NCI-H146 (cell line): ENCODE measurements at places on chromosomes 11 and 22.

- no peak for DNase-seq
Observed at GRCh38 chr11:5684646-5685362, at the start of gene TRIM5. TRIM5 (minus strand) TSS chr11:5685074; CDS start chr11:5680177, 4,897 bp downstream.

DNA sequence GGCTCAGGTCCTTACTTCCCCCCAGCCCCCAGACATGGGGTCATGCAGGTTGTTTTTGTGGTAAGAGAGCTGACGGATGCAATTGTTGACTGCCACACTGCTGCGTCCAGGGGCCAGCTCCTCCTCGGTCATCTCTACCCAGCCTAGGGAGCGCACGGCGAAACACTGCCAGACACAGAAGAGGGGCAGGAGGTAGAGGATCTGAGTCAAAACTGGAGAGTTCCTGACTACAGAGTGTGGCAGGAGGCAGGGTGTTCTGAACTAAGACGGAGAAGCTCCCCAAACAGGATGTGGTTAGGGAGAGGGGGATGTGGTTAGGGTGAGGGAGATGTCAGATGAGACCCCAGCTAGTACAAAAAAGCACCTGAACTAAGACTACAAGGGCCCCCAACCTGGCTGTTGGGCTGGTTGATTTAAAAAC is 12.3 kb downstream of the SMPD1 start:
- no peak for DNase-seq

GRCh38 chr11:613369-613968 is 2.3 kb downstream of the IRF7 start:
- DNase-seq = peak; percentile 18

DNA sequence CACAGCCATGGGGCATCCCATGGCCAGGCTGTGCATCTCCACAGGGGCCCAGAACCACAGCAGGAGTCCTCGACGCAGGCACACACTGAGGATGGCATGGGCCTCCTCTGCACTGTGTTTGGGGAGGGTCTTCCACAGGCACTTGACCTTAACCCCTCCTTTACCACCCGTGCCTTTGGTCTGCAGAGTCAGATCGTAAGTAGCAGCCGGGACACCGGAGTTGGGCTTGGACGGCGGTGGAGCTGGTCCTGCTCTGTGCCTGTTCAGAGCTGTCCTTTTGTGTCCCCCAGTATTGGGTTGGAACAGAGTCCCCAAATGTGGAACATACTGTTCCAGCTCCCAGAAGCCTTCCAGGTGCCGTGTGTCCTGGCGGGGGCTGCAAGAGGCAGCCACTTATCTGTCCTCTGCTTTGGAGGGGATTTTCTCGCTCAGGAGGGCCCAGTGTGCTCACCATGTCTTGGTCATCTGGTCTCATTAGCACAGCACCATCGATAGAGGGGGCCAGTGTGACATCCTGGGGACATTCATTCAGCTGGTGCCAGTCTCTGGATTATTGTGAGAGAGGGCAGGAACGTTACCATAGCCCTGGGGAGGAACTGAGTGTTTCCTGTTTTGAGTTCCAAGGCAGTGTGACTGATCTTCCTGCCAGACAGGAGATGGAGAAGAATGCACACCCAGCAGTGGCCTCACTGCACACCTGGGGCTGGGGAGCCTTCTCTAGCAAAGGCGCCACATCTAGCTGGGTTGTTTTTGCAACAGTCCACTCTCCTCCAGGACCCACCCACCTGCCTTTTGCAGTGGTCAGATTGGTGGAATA is 12.4 kb downstream of the CRELD2 start:
- peak; percentile 56 for DNase-seq

DNA sequence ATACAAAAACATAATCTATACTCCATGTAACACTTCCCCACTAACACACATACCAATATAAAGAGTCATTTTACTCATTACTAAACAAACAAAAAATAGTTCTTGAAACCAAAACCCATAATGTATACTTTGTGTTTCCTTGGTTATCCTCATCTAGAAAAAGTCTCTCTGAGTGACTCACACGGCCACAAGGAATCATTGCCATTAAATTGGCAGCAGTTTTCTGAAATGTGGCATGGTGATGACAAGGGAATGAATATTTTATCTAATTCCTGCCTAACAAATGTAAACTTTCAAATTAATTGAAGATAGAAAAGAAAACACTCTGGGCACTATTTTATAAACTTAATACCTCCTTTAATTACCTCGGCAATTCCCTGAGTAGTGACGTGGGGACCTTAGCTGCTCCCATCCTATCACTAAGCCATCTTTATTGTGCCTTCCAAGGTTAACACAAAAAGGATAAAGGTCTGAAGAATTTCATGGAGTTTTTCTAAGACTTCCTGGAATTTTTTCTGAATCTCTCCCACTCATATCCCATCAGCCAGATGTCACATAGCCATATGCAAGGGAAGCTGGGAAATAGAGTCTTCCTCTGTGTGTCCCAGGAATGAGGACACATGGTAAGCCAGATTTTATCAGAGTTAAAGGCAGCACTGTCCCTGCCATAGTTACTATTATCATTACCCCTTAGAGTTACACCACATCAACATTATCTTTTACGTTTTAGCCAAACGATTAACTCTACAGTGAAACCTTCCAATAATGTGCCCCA is 857.2 kb upstream of the TENM4 start:
- DNase-seq = no peak

- DNase-seq = no peak
Observed at GRCh38 chr11:57680552-57680874, 12.6 kb downstream of the ZDHHC5 start.

GRCh38 chr11:11146830-11147229 is 206.2 kb downstream of the CSNK2A3 start:
- DNase-seq = no peak

DNA sequence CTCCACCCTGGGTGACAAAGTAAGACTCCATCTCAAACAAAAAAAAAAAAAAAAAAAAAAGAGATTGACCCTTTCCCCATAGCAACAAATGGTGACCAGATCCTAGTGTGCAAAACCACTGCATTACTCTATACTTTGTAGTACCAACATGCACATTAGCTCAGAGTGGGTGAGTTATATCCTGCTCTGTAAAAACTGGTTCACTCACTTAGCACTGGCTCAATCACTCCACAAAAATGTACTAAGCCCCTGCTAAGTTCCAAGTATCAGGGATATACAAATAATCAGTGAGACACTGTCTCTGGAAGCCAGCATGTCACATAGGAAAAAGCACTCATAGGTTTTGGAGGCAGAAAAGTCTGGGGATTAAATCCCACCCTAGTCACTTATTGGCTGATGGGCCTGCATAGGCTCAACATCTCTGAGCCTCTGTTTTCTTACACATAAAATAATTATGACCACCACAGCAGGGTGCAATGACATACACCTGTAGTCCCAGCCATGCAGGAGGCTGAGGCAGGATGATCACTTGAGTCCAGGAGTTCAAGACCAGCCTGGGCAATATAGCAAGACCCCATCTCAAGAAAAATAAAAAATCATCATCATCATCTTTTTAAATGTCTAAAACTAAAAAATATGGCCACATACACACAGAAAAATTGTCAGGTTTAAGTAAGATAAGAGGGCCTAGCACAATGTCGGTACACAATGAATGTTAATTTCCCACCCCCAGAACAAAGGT is 11.9 kb downstream of the FAM168A start:
- no peak for DNase-seq

DNA sequence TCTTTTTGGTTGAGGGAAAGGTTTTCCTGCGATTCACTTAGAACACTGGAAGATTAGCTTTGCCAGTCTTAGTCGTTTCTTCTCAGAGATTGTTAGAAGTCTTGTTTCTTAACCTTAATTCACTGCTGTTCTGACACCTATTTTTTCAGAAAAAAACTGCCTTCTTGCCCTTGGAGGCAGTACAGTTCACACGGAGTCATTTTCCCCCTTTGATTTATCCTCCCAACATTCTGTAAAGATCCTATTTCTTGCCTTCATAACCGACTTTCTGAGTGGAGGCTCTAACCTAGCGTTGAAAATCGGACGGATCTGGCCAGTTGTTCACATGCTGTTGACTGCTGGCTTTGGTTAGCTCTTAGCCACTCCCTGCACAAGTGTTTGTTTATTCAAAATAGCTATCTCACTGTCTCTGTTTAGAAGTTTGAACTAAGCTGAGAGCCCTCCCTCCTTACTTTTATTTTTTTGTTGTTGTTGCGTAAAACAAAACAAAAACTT is 737 bp downstream of the BCL2L13 start:
- peak; percentile 17 for DNase-seq

- DNase-seq = peak; percentile 55
Observed at GRCh38 chr11:72482211-72482812, 48.0 kb upstream of the CLPB start.

DNA sequence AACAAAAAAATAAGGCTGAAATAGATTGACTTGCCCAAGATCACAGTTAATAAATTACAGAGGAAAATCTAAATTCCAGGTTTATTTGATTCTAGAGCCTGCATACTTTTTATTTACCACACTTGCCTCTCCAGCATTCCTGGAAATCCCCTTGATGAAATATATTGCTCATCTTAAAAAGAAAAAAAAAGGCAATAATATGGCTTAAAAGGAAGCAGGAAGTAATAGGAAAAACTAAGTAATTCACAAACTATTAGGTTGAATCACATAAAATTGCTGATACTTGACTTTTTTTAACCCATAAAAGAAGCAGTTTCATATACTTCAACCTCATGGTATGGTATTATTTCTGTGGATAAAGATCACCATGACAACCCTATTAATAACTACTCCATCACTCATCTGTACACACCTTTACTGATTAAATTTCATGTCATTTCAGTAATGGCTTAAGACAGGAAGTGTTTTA is 52.9 kb downstream of the COPB1 start:
- DNase-seq = no peak

GRCh38 chr11:12288212-12288930 is 89.0 kb upstream of the PARVA start:
- peak; percentile 74 for DNase-seq

DNA sequence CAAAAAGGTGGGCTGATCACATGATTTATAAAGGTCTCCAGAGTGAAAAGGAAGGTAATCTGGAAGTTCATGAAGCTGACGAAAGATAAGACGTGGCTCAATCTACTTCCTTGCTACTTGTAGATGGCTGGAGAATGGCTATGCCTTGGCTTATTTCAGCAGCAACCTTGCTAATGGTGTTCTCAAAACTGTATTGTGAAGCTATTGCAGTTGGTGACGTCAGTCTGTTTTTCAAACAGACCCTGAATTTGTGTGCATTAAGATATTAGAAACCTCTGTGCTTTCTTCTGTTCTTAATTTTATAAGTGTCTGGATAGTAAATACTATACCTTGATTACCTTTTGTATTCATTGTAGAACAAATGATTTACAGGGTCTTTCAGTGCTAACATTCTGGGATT is 58.3 kb upstream of the C11orf87 start:
- DNase-seq = no peak

GRCh38 chr22:44133161-44133560 is 47.6 kb upstream of the PARVG start:
- DNase-seq = no peak

DNA sequence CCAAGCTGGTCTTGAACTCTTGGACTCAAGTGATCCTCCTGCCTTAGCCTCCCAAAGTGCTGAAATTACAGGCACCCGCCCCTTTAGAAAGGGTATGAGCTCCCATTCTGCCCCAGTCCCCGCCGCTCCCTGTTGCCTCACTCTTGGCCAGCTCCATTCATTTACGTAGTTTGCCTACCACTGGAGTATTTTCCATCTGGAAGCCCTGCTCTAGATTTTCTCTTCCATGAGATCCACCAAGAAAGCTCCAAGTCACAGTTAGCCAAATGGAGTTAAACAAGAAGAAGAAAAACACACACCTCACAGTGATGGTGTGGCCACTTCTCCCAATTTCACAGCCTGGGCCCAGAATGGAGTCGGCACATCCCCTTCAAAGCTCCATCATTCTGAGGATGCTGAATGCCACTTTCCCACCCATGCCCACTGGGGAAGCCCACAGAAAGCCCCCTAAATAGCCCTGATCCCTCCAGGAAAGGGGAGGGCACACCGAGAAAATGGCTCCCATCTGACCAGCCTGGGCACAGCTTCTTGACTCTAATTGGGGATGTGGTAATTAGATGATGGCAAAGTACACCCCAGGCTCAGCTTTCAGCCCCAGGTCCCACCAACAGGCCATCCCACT is 381.2 kb downstream of the MN1 start:
- no peak for DNase-seq

DNA sequence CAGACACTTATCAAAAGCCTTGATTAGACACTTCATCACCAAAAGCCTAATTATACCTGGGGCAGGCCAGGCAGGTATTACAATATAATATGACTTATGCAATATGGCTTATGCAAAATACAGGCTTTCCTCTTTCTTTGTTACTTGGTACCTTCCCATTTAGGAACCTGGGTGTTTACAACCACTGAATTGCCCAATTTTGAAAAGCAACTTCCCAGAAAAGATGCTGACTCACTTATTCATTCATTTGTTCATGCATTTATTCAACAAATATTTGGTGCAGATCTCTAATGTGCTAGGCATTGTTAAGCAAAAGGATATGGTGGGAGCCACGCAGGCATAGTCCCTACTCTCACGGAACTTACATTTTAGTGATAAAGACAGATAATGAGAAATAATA is 13.6 kb upstream of the JAML start:
- DNase-seq = no peak

- no peak for DNase-seq
Observed at GRCh38 chr22:28882545-28882877, 861 bp upstream of the ZNRF3 start.

DNA sequence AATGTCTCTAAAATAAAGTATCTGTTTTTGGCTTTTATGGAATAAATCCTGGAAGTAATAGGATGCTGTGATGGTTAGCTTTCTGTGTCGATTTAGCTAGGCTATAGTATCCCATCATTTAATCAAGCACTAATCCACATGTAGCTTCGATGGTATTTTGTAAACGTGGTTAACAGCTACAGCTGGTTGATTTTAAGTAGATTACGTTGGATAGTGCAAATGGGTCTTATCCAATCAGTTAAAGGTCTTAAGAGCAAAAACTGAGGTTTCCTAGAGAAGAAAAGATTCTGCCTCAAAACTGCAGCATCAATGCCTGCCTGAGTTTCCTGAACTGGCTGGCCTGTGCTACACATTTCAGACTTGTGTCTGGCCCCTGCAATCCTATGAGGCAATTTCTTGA is 314.2 kb upstream of the SORL1-AS1 start:
- DNase-seq = no peak

GRCh38 chr22:30054067-30054763 is 26.0 kb upstream of the HORMAD2 start:
- DNase-seq = no peak

- no peak for DNase-seq
Observed at GRCh38 chr11:8085011-8085645, 4.1 kb downstream of the TUB start.

DNA sequence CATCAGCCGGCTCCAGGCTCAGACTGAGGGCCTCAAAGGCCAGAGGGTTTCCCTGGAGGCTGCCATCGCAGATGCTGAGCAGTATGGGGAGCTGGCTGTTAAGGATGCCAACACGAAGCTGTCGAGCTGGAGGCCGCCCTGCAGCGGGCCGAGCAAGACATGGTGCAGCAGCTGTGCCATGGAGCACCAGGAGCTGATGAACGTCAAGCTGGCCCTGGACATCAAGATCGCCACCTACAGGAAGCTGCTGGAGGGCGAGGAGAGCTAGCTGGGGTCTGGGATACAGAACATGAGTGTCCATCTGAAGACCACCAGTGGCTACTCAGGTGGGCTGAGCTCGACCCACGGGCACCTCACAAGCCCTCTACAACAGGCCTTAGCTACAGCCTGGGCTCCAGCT is 4.0 kb upstream of the SCUBE2 start:
- peak; percentile 25 for DNase-seq

GRCh38 chr11:708511-708910 is 2.5 kb downstream of the EPS8L2 start:
- no peak for DNase-seq
